ACHN (cell line): ENCODE measurements at places on chromosomes 1 and 21.

GRCh38 chr1:155192346-155193274 lies 15.1 kb downstream of the THBS3 start:
- DNase-seq: no peak

DNA sequence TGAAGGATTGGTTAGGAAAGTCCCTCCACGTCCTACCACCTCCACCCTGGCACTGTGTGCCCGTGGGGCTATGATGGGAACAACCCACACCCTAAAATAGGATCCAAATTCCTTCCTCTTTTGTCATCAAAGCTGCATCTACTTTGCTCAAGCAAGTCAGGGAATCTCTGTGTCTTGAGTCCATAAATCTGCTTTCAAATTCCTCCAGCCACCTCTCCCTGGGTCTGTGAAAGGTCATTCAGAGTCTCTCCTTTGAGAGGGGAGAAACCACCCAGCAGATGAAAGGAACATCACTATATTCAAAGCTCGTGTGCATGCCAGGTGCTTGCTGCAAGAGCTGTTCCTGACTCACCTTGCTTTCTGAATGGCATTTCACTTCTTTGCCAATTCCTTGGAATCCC lies 243.6 kb downstream of the TM2D1 start:
- DNase-seq: no peak

- no peak for DNase-seq
Observed at GRCh38 chr21:37645848-37646247, 270.4 kb downstream of the KCNJ6 start.

DNA sequence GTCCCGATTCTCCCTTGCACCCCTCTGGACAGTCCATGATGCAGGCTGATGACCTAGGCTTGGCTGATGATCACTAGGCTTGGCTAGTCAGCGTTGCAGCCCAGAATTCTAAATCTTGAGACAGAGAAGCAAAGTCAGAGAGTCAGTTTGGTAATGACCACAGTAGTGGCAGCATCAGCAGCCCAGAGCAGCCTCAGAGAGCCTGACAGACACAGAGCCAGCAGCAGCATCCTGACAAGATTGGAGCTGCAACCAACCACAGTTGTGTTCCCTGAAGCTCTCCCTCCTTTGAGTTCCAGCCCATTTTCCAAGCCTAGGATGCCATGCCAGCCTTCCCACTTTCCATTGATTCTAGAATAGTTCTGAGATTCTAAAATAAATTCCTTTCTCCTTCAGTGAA lies 16.8 kb upstream of the ITLN1 start:
- no peak for DNase-seq

- no peak for DNase-seq
Observed at GRCh38 chr1:181482521-181483284, 614 bp upstream of the CACNA1E start.

GRCh38 chr1:29912425-29912824 lies 676.1 kb downstream of the PTPRU start:
- peak; percentile 22 for DNase-seq

DNA sequence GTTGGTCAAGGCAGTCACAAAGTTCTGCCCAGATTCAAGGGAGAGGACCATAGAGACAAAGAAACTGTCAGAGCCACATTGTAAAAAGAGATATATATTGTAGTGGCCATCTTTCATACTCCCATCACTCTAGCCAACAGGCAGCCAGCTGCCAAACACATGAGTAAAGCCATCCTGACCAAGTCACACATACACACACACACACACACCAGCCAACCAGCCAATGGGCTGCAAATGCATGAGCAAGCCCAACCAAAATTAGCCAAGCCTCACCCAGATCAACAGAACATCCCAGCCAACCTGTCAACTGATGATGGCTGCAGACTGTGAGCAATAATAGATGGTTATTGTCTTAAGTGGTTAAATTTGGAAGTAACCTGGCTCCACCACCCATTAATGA lies 120.7 kb downstream of the SEC16B start:
- no peak for DNase-seq

GRCh38 chr1:77253211-77253610 lies 28.6 kb upstream of the AK5 start:
- no peak for DNase-seq

DNA sequence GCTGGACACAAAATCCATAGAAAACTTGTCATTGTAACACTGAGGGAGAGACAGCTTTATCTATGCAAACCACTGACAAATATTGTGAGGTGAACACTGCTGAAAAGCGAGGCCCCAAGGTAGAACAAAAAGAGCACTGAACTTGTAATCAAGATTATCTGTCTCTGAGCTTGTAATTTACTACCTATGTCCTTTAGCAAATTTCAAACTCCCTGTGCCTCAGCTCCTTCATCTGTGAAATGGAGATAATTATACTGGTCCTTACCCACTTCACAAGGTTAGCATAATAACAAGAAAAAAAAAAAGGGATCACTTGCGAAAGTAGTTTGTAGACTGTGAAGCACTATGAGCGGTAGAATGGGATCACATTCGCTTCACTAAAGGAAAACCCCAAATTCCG lies 4.9 kb upstream of the NUCKS1 start:
- no peak for DNase-seq

- DNase-seq: no peak
Observed at GRCh38 chr1:213994888-213995287, 7.1 kb downstream of the PROX1 start.

DNA sequence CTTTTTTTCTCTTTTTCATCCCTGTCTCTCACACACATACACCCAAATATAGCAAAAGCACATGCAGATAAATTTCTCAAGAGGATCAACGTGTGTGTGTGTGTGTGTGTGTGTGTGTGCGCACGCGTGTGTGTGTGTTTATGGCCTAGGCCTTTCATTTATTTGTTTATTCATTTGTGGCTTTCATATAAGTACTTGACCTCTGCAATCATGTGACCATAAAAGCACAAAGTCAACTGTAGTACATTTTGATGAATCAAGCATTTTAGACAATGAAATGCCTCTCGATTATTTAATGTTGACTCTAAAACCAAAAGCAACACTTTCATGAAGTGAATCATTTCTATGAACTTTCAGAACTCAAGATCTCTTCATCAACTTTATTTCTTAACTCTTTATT lies 194.1 kb upstream of the ADGRL2 start:
- DNase-seq: no peak

- no peak for DNase-seq
Observed at GRCh38 chr21:31368361-31368760, 24.3 kb upstream of the TIAM1 start.

DNA sequence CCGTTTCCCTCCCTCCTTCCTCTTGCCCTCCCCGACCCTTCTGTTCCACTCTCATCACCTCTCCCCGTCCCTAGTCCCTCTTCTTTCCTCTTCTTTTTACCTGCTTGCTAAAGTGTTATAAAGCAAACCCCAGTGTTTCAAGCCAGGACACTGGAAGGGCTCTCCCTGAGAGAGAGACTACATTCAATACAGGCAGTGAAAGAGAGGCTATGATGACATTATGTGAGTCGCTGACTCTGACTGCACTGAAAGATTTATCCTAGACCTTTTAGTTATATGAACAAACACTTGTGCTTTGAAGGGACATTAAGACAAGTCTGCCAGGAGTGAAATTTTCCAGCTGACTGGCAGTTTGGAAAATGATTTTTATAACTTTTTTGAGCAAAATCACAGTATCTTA lies 155.7 kb downstream of the S1PR1 start:
- no peak for DNase-seq

GRCh38 chr1:89888480-89889322 lies 67.9 kb downstream of the LRRC8D start:
- no peak for DNase-seq

GRCh38 chr1:216466162-216466801 lies 43.0 kb upstream of the USH2A start:
- no peak for DNase-seq

GRCh38 chr1:204406621-204407020 lies 5.0 kb downstream of the PPP1R15B start:
- no peak for DNase-seq

DNA sequence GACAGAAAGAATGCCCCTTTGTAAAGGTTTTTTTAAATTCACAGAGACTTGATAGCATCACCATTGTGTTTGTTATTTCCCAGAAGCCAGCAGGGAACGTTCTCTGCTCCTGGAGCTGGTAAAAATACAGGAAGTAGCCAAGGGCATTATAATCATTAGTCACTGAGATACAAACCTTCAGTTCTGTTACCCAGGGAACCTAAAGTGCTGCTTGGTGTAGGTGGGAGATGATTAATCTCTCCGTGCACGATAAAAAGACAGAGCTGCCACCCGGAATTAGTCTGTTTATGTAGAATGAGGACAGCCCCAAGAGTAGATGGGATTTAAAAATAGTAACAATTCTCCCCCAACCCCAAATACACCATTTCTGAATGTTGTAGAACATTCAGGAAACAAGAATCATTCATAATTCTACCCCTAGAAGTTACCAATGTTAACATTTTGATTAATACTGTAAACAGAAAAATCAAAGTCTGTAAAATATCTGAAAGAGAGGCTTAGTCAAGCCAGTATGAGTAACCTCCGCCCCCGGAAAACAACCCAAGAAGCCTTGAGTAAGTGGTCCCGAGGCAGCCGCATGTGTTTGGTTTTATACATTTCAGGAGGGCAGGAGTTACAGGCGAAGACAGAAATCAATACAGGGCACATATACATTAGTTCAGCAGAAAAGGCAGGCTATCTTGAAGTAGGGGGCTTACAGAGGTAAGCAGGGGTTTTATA lies 45.3 kb upstream of the CTBS start:
- peak; percentile 20 for DNase-seq

GRCh38 chr1:94218332-94218731 lies 19.1 kb downstream of the ARHGAP29 start:
- no peak for DNase-seq

- peak; percentile 35 for DNase-seq
Observed at GRCh38 chr1:242886137-242886536, 361.6 kb upstream of the PLD5 start.

- DNase-seq: no peak
Observed at GRCh38 chr1:221013691-221014660, 134.7 kb downstream of the HLX start.

GRCh38 chr1:26829184-26829911 lies 2.9 kb downstream of the ZDHHC18 start:
- no peak for DNase-seq

DNA sequence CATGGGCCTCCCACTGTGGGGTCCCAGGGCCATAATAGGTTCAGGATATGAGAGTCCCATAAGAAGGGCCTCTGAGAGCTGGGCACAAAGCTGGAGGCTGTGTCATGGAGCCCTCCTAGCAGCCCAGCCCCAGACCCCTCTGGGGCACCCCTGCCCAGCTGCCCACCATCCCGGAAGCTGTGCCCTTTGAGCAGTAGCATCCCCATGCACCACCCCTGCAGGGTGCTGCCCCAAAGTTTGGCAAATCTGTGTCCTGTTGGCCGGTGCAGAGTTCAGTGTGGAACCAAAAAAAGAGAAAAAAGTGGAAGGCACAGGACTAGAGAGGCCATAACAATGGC lies 17.6 kb downstream of the TNNT2 start:
- no peak for DNase-seq

DNA sequence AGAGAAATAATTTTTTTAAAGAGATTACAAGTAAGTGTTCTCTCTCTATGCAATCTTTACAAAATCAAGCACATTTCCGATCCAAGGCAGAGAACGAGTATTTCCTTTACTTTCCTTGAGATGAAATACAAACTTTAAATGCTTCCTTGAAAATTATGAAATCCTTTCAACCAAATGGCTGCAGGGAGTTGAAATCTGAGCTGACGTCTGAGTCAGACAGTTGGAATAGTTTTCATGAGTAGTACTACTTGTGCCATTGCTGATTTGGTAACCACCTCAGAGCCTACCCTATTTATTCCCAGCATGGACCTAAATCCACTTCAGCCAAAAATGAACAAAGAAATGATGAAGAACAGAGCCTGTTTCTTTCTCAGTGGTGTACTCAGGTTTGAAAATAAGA lies 183.6 kb downstream of the GIPC2 start:
- no peak for DNase-seq

- DNase-seq: peak; percentile 94
Observed at GRCh38 chr1:181112071-181112929, 23.8 kb downstream of the IER5 start.

- DNase-seq: no peak
Observed at GRCh38 chr1:218436346-218436745, 91.2 kb downstream of the TGFB2 start.

GRCh38 chr21:45929449-45929848 lies 52.1 kb upstream of the COL6A1 start:
- DNase-seq: no peak

DNA sequence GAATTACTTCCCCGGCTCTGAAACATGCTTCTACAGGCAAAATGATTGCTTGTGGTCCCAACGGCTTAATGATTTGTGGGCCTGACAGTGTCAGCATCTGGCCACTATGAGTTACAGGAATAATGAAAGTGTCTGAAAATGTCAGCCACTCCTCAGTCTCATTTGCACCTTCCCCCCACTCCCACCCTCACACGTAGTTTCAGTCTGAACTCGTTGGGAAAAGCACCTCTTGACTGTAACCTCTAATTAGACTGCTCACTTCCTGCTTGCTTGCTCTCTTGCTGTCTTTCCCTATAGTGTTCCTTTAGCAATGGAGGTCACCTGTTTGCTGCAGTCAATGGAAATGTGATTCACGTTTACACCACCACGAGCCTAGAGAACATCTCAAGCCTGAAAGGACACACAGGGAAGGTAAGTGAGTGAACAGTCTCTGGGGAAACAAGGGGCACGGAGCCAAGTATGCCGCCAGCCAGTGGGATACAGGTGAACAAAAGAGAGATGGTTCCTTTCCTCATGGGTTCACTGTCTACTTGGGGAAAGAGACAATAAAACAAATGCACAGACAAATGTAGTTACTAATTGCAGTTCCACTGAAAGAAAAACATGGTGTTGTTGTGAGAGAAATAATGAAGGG lies 27.1 kb downstream of the CFAP57 start:
- DNase-seq: no peak

- DNase-seq: no peak
Observed at GRCh38 chr1:228105270-228105995, 2.3 kb upstream of the C1orf35 start.

GRCh38 chr1:98322086-98322485 lies 339.4 kb upstream of the SNX7 start:
- DNase-seq: no peak

DNA sequence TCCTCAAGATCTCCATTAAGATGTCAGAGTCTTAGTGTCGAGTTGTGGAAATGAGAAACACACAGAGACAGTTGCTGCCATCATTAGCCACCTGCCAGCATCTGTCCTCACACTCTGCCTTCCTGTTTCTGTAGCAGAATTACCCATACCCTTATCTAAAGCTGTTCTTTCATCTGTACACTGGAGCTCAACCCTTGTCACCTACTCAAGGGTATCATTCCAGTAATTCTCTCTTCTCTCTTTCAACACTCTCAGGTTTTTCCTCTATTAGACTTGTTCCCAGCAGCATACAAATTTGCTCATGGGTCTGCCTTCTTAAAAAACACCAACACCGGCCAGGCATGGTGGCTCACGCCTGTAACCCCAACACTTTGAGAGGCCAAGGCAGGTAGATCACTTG lies 27.4 kb upstream of the RNF2 start:
- DNase-seq: no peak

- DNase-seq: no peak
Observed at GRCh38 chr21:44985441-44986401, 45.9 kb downstream of the SLX9 start.

DNA sequence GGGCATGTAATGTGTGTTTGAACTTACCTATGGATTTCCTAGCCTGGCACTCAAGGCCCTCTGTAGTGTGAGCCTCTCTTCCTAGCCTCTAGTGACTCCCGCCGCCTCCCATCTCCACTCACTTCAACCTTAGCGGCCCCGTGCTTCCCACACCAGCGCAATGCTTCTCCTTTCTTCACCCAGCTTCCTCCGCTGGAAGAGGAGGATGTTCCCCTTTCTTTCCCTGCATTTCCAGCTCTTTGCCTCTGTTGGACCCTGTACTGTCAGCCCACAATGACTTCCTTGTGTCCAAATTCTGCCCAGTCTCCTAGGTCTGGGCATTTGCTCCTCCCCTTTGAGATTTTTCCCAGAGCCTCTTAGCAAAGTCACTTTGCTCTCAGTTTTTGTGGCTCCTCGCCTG lies 138.1 kb upstream of the IRF2BP2 start:
- no peak for DNase-seq
